ENCODE measurements at places on chromosomes 1 and 21.
A peak's percentile ranks its signal among the peaks of the same experiment; 100 is the strongest.

DNA sequence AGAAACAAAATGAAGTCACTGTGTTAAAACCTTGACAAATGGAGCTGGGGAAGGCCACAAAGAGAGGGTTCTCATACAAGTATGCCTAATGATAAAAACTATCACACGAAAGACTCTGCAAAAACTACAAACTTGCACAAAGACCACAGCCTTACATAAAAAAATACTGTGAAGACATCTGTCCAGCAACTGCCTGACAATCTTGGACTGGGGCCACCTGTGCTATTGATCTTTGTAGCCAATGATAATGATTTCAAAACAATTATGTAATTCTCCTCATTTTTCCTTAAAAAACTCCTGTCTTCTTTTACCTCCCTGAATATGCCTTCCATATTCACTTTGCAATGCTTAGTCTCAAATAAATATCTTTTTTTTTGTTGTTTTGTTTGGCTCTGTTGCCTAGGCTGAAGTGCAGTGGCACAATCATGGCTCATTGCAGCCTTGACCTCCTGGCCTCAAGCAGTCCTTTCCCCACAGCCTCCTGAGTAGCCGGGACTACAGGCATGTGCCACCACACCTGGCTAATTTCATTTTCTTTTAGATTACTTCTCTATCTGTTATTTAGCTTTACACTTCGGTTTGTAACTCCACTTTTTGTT, 79.4 kb upstream of the RHOU start:
- no peak for DNase-seq

DNA sequence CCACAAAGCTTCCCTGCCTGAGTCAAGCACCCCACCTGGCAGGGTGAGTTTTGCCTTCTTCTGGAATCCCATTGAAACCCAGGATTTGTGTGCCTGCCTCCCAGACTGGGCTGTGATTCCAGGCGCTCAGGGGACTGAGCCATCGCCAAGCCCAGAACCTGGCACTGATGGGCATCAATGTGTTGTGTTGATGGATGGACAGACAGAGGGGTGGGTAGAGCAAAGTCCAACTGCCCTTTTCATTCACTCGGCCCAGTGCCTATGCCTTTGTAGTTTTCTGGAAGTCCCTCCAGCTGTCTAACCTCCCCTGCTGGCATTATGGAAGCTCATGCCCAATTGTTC, 66.0 kb upstream of the LAPTM5 start:
- no peak for DNase-seq

GRCh38 chr1:155989242-155990004, 11.1 kb upstream of the ARHGEF2 start:
- DNase-seq = peak; percentile 35

DNA sequence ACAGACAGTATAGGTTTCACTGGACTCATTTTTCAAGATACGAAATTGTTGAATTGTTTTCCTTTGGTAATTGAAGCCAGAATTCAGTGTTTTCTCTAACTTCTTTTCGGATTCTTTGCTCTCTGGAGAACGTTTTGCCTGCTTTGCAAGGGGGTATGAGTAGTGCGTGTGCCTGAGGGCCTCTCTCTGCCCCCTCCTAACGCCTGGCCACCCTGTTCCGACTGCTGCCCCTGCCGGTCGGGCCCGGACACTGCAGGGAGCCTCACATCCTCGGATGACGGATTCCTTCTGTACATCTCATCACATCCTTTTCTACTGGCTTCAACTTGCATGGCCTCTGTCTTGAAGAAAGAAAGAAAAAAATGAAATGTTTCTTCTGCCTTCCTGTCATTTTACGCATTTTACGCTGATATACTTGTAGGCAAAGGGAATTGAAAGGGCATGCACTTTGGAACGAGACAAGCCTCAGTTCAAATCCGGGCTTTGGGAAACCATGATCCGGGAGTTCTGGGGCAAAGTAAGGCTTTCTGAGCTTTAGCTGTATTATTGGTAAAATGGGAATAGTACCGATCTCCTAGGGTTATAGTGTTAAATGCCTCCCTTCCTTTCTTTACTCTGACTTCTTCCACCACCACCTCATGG, 65.1 kb downstream of the DISC1 start:
- DNase-seq = no peak

DNA sequence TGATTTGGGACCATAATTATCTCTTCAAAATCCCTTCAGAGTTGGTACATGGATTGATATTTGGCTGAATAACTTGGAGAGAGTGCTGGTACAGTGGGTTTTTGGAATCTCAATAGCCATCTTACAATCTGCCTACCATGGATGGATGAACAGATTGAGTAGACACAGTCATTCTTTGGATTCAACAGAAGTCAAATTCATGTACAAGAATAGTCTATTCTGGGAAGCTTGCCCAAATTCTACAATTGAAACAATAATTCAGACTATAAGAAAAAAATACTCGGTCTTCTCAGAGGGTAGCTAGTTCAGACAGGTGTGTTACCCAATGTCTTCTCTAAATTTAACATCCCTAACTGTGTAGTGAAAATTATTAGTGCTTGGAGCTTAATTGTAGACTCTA, 574.0 kb downstream of the LRRIQ3 start:
- DNase-seq = no peak

DNA sequence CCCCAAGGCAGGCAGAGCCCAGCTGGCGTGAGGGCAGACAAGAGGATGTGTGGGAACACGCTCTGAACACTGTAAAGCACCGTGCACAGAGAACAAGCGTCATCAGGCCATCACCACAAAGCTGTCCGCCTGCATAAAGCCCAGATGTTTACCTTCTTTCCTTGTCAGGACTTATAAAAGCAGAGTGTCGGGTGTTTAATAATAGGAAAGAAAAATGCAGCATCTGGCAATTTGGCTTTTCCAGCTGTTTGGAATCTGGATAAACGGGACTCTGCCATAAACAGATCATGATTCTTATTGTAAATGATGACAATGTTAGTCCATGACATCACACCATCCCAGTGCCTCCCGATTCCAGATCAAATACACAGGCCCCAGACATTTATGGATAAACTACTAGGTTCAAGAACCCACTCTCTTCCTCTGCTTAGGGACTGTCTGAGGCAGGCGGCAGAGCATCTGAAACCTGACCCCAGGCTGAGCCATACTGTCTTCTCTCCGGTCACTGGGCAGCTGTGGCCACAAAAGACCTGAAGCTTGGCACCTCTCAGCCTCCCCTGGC, 4.2 kb downstream of the GLIS1 start:
- DNase-seq = no peak

DNA sequence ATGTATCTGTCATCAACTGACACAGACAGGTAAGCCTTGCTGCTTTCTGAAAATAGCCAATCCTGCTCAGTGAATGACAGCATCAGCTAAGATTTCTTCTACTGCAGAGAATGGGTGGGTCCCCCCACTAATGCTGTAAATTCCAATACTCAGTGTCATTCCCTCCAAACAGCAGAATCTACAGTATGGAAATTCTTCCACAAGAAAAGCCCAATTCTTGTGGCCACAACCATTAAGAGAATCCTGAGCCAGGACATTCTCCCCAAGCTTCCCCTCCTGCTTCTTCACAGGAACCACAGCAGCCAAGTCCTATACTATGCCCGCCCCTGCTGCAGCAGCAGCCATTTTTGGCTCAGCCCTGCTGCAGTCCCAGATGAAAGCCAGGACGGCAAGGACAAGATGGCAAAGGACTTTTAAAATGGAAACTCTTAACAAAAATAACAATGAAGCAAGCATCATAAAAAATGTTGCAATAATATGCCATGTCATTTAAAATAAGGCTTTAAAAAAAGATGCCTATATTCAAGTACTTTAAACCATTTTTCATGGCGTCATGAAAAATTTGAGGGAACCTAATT, 26.8 kb downstream of the EIF4G3 start:
- no peak for DNase-seq

- no peak for DNase-seq
Observed at GRCh38 chr1:239816081-239816782, 275.5 kb upstream of the FMN2 start.

DNA sequence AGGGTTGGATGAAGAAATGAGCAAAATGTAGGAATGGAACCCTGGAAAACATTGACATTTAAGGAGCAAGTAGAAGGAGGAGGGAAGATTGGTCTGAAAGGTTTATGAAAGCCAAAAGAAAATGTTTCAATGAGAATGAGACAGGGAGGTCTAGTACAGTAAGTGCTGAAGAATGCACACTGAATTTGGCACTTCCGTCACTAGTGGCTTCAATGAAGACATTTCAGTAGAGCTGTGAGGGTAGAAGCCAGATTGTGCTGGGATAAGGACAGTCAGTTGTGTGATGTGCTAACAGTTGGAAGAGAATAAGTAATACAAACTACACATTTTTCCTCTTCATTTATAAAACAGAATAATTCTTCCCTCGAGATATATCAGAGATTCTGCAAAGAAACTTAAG, 17.1 kb downstream of the THEM4 start:
- no peak for DNase-seq

- DNase-seq = no peak
Observed at GRCh38 chr1:236168716-236169429, 26.5 kb downstream of the GPR137B start.

DNA sequence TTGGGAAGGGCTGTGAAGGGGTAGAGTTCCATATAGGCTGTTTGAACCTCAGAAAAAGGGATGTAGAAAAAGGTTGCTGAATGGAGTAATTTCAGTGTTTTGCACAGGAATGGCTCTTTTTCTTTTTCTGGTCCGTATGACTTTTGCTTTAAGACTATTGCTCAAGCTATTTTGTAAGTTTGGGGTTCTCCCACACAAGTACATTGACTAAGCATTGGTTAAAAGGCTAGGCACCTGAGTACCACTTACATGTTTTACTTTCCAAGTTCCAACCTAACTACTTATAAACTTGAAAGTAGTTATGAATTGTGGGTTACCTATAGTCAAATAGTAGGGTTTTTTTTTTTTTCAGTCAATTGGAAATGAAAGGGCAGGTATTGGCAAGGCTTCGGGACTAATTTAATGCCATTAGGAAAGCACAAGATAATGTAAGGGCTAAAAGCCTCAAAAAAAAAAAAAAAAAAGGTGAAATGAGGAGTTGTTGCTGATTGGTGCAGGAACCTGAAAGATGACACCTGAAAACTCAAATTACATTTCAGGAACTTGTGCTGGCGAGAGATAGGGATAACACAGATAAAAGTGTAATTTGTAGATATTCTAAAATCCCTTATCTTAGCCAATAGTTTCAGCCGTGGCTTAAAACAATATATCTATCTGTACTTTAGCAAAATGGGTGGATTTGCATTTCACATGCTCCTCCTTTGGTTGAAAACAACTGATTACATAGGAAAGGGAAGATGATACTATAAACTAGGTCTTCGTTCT, 209.5 kb downstream of the RPS6KC1 start:
- no peak for DNase-seq

- no peak for DNase-seq
Observed at GRCh38 chr1:23098463-23099170, 70.0 kb downstream of the LUZP1 start.

GRCh38 chr1:24704411-24705259, 40.6 kb upstream of the CLIC4 start:
- DNase-seq = no peak

GRCh38 chr1:3590951-3591865, 20.1 kb downstream of the MEGF6 start:
- DNase-seq = no peak

DNA sequence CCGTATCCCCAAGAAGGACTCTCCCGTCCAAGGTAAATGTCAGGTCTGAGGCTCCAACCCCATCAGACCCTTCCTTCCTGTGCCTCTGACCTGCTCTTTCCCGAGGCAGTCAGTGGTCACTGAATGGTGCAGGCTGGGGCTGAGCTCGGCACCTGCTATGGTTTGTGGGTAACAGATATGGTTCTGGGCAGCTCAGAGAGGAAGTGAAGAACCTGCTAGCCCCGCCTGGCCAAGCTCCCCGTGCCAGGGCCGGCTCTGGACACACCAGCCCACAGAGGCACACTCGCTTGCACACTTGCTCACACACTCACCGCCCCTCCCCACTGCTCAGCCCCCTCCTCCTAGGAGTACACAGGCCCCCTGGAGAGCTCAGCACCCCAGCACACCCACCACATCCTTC, 16.4 kb downstream of the NCMAP start:
- DNase-seq = no peak

- no peak for DNase-seq
Observed at GRCh38 chr1:6899621-6900020, 114.4 kb downstream of the CAMTA1 start.

Data from esophagus squamous epithelium (tissue), 5 donors.